Activated CD4-positive, alpha-beta T cell treated with anti-CD3 and anti-CD28 coated beads for 1 hour (primary cell): ENCODE measurements at places on chromosomes 7 and 10.

DNA sequence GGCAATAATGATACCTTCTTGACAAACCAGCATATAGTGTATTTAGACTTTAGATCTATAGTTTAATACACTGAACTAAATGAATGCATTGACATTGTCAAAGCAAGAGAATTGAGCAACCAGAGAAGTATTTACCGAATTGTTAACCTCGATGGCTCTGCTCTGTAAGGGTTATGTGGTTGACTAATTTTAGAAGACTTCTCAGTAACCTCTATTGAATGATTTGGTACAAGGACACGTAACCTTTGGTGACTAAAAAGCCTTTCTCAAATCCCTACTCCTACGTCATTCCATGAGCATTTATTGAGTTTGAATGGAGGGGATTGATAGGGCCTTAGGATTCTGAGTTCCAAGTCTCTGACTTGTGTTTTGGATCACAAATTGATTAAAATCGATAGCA lies 67.6 kb downstream of the MDFIC start:
- DNase-seq: no peak

- DNase-seq: peak; percentile 36
Measured at GRCh38 chr7:106598663-106599342, 62.2 kb downstream of the CCDC71L start.

DNA sequence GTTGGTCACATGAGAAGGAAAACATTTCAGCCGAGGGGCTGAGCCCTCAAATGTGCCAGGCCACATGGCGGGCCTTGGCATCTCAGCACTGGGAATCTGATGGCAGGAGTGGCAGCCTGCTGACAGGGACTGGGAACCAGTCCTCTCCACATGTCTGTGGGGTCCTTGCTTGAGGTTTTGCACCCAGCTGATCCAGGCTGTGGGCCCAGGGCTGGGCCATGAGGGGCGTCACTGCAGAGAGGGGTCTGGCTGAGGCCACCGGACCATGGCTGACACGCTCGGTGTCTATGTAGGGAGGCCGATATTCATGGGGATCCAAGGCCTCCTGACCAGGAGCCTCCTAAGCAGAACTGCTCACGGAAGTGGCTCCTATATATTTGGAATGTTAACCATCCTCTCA lies 31.0 kb upstream of the PWWP2B start:
- DNase-seq: no peak

- no peak for DNase-seq
Measured at GRCh38 chr7:12623885-12624498, 53.5 kb downstream of the SCIN start.

DNA sequence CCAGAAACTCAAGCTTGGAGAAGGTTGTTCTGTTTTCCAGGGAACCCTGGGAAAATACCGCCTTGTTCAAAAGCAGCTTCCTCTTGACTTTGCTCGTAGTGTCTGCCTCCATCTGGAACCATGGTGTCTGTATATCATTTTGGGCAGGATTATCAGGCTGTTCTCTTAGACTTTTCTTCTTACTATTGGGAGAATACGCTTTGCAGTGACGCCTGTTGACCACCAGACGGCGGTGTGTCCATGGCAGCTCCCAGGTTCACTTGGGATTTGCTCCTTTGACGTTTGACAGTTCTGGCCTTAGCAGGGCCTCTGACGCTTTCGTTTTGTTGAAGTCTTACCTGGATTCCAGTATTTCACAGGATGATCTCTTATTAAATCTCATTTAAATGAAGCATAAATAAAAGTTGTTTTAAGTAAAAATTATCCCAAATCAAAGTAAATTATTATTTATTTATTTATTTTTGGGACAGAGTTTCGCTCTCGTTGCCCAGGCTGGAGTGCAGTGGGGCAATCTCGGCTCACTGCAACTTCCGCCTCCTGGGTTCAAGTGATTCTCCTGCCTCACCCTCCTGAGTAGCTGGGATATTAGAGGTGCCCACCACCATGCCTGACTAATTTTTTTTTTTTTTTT lies 41.8 kb upstream of the GJD4 start:
- DNase-seq: no peak

GRCh38 chr10:81920213-81920829 lies 45.3 kb downstream of the NRG3 start:
- no peak for DNase-seq

- DNase-seq: no peak
Measured at GRCh38 chr10:7184660-7185366, 226.0 kb downstream of the SFMBT2 start.

- no peak for DNase-seq
Measured at GRCh38 chr10:19817231-19817933, 1.1 kb downstream of the PLXDC2 start.

DNA sequence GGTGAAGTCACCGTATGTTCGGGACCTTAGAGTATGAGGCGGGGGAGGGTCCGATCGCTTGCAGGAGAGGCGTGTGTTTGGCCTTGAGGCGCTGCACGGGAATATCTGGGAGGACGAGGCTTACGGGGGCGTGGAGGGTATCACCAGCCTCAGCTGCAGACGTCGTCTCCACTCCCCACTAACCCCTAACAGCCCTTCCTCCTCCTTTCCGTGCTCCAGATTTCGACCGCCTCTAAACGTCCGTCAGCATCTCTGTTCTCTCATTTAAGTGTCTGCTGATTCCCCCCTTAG lies 23.5 kb upstream of the ZNF12 start:
- DNase-seq: no peak

- DNase-seq: no peak
Measured at GRCh38 chr10:62050346-62050892, 148.9 kb downstream of the ARID5B start.

DNA sequence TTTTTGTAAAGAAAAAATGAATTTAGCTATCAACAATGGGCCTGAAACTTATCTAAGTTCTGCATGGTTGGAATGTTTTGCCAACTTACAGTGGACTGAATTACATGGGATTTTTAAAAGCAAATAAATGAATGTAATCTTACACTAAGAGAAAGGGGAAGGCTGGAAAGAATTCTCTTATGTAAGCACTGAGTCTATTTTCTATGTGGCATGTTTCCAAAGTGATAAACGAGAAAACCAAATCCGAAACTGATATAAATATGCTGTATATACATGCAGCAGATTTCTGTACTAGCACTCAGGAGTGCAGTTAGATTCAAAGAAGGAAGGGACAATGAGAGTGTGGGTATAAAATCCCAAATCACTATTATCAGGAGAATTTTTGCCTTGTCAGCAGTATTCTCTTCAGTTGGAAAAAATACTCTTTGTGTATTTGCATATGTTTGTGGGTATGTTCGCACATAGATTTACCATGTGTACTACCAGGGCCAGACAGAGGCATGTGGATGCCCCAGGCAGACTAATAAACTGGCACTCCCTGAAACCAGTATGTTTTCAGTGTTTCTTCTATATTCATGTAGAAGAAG lies 334.3 kb upstream of the SEMA3D start:
- no peak for DNase-seq

GRCh38 chr10:75202321-75203045 lies 8.1 kb upstream of the VDAC2 start:
- no peak for DNase-seq

- DNase-seq: no peak
Measured at GRCh38 chr10:37535459-37536246, 321.8 kb downstream of the ZNF248 start.

DNA sequence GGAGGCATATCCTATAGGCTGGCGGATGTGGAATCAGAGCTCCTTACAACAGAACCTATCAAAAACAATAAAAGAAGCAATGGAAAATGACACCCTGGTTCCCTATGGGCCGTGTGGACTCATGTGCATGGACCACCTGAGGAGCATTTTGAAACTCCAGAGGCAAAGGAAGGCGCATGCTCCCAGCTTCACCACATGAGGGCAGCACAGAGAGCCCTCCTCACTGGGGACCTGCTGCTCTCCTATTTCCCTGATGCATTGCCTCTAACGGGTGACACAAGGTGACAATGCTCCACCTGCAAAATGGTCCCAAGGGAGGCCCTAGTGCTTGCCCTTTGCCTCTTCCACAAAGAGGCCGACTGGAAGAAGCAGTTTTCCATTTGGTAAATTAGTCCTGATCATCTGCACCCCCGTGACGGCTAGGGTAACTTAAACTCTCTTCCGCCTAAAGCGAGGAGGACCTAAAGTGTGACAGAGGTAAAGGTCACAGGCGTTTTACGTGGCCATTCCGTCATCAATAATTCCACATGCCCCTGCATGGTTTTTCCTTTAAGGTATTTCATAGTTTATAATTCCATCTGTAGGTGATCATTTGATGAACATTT lies 67.7 kb downstream of the GPAM start:
- no peak for DNase-seq

DNA sequence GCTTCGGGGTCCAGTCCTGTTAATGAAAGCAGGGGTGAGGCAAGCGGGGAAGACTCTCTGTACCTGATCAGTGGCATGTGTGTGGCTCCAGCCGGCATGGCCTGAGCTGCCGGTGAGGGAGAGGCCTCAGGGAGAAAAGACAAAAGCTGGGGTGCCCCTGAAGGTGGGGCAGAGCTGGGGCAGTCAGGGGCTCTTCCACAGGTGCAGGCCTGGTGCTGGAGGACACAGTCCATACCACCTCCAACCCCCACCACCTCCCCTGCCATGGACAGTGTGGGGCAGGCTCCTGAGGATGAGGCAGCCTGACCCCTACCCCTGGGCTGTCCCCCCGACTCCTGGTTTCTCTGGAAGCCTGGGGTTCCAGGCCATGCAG lies 129.5 kb downstream of the LHPP start:
- no peak for DNase-seq

DNA sequence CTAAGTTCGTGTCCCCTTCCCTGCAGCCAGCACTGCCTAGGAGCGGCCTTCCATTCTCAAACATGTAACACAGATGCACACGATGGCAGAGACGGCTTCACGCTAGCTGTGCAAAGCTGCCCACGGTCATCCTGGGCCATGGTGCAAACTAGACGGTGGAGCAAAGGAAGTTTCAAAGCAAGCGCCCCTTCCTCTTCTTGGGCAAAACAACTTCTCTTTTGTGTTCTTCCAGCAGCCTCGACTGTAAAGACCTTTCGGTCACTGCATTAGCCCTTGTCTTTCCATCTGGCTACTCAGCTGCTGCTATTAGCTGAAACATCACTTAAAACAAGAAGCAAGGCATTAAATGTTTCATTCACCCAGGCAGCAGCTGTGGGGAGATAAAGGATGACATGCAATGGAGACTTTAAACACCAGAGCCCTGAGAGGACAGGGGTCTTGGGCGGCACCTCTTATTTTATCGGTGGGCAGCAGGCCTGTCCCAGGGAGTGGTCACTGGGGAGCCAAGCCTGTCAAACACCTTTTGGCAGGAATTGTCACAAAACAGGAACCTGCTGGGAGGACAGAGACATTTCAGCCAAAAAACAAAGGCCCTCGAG lies 214.8 kb downstream of the KLF6 start:
- DNase-seq: no peak
